ENCODE measurements at places on chromosomes 1 and 21.
A peak's percentile ranks its signal among the peaks of the same experiment; 100 is the strongest.

- no peak for DNase-seq
Observed at GRCh38 chr1:25561421-25562100, 18.2 kb downstream of the LDLRAP1 start.

- DNase-seq = no peak
Observed at GRCh38 chr21:34362136-34362444, 1.7 kb upstream of the KCNE2 start.

DNA sequence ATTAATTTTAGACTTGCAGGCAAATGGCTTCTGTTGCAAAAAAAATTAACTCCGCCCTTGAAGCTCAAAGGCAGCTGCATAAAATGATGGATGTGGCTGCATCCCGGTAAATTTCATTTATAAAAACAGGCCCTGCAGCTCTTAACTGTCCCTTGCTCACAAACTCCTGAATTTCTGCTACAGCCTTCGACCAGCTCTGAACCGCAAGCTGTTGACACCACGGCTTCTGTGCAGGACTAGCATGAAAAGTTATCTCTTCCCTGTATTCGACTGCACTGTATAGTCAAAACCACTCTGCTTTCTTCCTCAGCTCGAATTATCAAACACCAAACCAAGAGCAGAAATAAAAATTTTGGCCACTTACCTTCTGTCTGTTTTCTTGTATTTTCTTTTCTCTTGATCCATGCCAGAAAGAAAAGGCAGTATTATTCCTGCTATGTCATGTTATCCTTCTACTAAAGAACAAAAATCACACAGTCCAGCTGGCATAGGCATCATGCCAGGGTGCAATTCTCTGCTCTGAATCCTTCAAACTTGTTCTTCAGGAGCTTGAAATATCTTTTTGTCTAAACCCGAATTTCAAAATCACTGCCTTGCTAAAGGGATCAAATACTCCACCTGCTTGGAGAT lies 195.5 kb upstream of the NCAM2 start:
- DNase-seq = no peak

GRCh38 chr1:155174324-155175280 lies 953 bp downstream of the TRIM46 start:
- DNase-seq = no peak

- no peak for DNase-seq
Observed at GRCh38 chr1:202133001-202133400, 10.3 kb downstream of the GPR37L1 start.

DNA sequence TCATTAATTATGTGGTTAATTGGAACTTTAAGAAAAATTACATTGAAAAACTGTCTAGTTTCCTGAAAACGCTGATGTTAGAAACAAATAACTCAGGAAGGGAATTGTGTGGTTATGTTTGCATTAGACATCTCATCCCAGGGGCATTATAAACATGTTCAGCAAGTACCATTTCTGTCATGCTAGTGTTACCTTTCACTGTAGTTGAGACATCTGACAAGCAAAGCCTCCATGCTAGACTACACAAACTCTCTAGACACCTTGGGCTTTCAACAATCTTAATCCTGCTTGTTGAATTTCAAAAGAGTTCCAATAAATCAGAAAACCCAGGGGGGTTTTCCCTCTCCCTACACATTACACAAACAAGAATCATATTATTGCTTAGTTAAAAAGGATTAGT lies 536.8 kb downstream of the KCNT2 start:
- DNase-seq = no peak

- peak; percentile 78 for DNase-seq
Observed at GRCh38 chr1:203278082-203278884, 27.0 kb upstream of the BTG2 start.

DNA sequence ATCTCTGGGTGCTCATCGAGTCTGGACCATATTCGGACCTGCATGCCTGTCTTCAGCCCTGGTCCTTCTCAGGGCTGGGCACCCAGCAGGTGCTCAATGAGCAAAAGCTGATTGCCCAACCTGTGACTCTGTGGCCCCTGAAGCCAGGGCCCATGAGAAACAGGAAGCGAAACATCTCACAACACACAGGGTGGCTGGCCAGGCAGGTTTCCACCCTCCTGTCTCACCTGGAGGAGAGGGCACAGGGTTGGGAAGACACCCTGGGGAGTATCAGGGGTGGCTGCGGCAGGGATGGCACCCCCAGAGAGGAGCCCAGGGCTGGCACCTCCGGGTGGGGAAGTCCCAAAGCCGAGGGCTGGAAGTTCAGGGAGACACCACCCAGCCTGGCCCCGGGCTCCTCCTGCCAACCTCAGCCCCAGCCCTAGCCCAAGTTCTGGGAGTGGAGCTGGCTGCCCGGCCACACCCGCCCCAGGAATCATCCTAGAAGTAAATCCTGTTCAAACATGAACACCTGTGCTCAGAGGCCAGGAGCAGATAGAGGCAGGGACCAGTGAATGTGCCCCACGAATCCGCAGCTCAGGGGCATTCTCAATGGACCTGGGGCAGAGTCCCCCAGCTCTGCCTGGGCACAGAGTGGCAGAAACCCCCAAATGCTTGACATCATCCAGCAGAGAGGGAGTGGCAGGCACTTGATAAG lies 54.6 kb downstream of the RAP1GAP start:
- DNase-seq = no peak

GRCh38 chr1:1059494-1060280 lies 14.4 kb downstream of the RNF223 start:
- peak; percentile 83 for DNase-seq

DNA sequence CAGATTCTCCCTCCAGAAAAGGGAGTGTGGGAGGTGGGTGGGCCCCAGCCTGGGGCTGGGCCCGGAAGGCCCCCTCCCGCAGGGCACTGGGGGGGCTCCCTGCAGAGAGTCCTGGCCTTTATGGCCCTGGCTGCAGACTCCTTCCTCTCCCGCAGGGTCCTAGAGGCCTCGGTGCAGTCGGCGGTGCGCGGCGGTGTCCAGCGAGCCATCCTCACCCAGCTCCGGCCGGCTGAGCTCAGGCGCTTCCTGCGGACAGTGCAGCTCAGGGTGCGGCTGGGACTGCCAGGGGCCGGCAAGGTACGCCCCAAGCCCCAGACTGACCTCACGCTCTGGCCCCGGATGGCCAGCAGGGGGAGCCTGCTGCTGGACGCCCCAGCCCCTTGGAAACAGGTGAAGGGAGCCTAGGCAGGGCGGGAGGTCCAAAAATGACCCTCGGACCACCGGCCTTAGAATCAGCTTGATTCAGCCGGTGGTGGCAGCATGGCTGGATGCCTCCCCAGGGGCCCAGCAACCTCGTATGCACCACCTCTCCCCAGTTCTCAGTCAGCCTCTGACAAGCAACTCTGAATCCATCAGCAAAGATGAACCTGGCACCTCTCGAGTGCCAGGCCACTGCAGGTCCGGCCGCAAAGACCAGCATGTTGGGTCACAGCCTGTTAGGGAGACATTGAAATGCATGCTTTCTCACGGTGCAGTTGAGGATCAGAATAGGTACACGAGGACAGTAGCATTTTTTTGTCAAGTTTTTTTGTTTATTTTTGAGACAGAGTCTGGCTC lies 20.6 kb downstream of the MTHFR start:
- DNase-seq = no peak

DNA sequence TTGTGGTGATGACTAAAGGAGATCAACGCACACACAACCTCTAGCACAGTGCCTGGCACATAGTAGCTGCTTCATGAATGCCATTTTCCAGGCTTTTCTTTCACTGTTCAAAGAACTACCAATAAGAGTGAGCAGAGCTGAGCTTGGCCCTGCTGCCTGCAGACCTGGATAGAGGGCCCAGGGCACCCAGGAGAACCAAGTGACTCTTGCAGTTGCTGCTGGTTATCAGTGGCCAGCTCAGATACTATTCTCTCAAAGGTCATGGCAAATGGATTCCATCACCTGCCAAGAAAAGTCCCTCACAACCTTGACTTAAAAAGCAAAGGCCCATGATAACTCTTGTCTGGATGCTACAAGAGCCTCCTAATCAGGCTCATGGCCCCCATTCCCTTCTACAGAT lies 41.7 kb downstream of the PLPP3 start:
- no peak for DNase-seq

DNA sequence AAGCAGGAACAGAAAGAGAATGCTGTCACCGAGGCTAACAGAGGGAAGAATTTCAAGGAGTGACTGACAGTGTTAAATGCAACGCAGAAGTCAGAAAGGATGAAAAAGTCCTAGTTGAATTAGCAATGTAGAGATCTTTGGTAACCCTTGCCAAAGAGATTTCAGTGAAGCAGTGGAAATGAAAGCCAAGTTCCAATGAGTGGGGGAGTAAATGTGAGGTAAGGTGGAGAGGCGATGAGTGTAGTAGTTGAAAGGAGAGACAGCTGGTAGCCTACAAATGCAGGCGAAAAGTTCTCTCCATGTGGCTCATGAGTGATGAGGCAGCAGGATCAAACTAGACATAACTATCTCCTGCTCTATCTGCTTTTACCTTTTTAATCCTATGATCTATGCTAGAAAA lies 74.6 kb upstream of the IPO9 start:
- no peak for DNase-seq
